ENCODE measurements at places on chromosomes 4 and X. TPM values are rescaled to one million over a fixed set of nuclear protein-coding genes. Genes with fewer than 3 reads are reported as not detected.

The TEX13A gene
- total RNA-seq, result not detected

The GRIA2 gene
- total RNA-seq, result not detected

GRCh38 chr4:27049239-27049829 is 188.7 kb downstream of the STIM2 start:
- DNase-seq, result no peak

DNA sequence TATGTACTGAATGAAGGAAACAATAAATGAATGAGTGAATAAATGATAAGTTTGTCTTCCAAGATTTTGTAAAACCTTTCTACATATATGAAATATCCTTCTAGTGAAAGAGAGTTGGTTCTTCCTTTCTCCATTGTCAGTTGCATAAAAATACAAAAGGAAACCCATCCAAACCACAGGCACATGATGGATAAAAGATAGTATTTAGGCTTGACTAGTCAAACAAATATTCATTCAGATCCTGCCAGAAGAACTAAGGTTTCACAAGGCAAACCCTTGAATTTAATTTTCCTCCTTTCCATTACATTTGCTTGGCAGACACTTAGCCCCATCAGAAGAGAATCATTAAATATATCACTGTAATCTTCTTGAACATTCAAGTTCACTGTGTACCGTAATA is 208.4 kb downstream of the COL25A1 start:
- no peak for DNase-seq

The PAGE2 gene
- not detected for total RNA-seq

- DNase-seq, result no peak
Observed at GRCh38 chr4:104973708-104974107, 173.0 kb upstream of the TET2 start.

The PWWP3B gene
- total RNA-seq, result 126 TPM

The SYTL4 gene
- total RNA-seq, result 112 TPM

DNA sequence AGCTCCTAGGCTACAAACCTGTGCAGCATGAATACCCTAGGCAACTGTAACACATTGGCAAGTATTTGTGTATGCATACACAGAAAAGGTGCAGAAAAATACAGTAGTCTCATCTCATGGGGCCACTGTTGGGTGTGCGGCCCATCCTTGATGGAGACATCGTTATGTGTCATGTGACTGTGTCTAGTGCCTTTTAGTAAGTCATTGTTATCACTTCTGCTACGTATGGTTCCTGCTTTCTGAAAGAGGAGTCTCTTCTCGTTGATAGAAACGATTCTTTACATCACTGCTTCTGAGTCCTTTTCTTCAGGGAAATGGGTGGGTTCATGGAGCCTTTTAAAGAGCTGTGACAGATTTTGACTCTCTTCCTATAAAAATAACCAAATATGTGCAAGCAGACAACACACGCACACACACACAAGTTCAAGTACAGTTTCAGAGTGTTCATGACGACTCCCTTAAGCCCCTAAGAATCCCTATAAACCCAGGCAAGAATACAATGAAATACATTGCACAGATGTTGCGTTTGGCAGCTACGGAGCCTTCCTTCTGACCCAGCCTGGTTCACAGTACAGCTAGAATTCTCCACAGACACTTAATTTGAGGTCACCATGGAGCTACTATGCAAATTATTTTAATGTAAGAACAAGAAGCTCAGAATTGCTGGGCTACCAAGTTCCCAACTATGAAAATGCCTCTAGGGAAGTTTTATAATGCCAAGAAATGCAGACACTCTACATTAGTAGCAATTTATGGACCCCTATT is 10.2 kb upstream of the STK32B start:
- no peak for DNase-seq

The LPAR4 gene
- total RNA-seq, result 3.0 TPM

The TSC22D3 gene
- total RNA-seq, result 413 TPM

The MAGEB17 gene
- not detected for total RNA-seq

- DNase-seq, result no peak
Observed at GRCh38 chr4:189022440-189023035, 883.3 kb downstream of the TRIML1 start.

Measured in ovary (tissue), 10 donors.